ENCODE measurements at places on chromosomes 5 and 9. TPM values are rescaled to one million over a fixed set of nuclear protein-coding genes. Genes with fewer than 3 reads are reported as not detected.

The PCDHGA4 gene
- total RNA-seq = 0.74 TPM

The PTPRD gene
- 10.0 TPM for total RNA-seq

The IPPK gene
- 6.1 TPM for total RNA-seq

The PCDHGC3 gene
- total RNA-seq = 50.8 TPM

The MELK gene
- total RNA-seq = 78.6 TPM

The DROSHA gene
- 42.5 TPM for total RNA-seq
